ENCODE measurements at places on chromosomes 4 and X. TPM values are rescaled to one million over a fixed set of nuclear protein-coding genes. Genes with fewer than 3 reads are reported as not detected.

DNA sequence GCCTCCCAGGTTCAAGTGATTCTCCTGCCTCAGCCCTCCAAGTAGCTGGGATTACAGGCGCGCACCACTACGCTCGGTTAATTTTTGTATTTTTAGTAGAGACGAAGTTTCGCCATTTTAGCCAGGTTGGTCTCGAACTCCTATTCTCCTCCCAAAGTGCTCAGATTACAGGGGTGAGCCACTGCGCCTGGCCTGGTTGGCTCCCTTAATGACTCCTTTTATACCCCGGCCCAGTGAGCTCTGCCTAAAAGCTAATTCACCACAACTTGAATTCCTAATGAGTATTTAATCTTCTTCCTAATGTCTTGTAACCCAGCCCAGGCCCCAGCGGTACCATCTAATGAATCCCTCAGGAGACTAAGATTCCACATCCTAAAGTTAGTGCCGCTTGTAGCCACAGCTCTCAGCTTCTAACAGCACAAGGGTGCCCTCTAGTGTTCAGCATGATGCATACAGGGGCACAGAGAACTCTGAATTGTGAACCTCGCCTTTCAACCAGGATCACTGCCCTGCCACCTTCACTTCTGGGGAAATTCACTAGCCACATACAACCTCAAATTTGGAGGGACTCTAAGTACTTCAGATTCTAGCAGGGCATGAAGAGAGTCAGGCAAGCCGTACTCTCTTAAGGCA is 89.5 kb downstream of the OR13H1 start:
- H3K27ac ChIP-seq = no peak overlapping the region
- H3K4me3 ChIP-seq = no peak overlapping the region
- no peaks in the 10 kb centered on the region for H3K27me3 ChIP-seq
- peak; percentile 79 for DNase-seq

The RAI2 gene
- total RNA-seq = 0.14 TPM

- H3K36me3 ChIP-seq = no peaks in the 10 kb centered on the region
- no peak overlapping the region for H3K27ac ChIP-seq
- peak overlapping the region; percentile 91 for H3K4me3 ChIP-seq
- peak; percentile 74 for DNase-seq
Measured at GRCh38 chr4:148443512-148444295, 1.5 kb upstream of the NR3C2 start.

GRCh38 chr4:124883632-124884031 is 171.1 kb upstream of the ANKRD50 start:
- H3K36me3 ChIP-seq = no peaks in the 10 kb centered on the region
- no peak for DNase-seq
- H3K27me3 ChIP-seq = no peaks in the 10 kb centered on the region
- H3K4me1 ChIP-seq = no peaks in the 10 kb centered on the region

DNA sequence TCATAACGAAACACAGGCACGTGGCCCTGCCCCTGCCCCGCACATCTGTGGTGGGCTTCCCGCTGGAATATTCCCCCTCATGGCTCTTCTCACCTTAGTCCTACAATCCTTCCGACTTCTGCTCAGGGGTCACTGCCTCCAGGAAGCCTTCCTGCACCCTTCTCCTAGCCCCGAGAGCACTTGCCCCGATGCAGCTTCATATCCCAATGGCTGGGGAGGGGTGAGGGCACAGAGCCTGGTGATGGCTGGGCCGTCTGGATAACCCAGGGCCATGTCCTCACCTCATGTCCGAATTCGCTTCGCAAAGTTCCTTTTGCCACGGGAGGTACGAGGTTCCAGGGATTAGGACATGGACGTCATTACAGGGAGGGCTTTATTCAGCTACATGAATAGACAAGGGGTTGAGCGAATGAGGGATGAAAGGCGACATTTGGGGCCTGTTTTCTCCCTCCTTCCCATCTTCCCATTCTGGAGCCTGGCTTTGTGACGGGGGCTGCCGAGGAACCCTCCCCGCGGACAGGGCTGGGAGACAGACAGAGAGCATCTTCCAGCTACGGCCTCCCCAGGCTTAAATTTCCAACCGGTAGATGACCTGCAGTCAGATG is 35.5 kb upstream of the HMX1 start:
- H3K36me3 ChIP-seq = no peaks in the 10 kb centered on the region
- no peak overlapping the region for H3K27ac ChIP-seq
- DNase-seq = no peak
- no peaks in the 10 kb centered on the region for H3K27me3 ChIP-seq

All from activated CD4-positive, alpha-beta T cell treated with anti-CD3 and anti-CD28 coated beads, Interleukin-2, amount 10 ng/mL, durations not matched to agents 24 days and 14 days (primary cell).